ENCODE measurements at places on chromosomes 7 and 10. TPM values are rescaled to one million over a fixed set of nuclear protein-coding genes. Genes with fewer than 3 reads are reported as not detected.

- no peaks in the 10 kb centered on the region for H3K4me1 ChIP-seq
- peaks cover 8% of the 10 kb centered on the region for H3K36me3 ChIP-seq
- H3K27me3 ChIP-seq: no peaks in the 10 kb centered on the region
- H3K4me3 ChIP-seq: no peak overlapping the region
- DNase-seq: no peak
- H3K27ac ChIP-seq: no peak overlapping the region
Measured at GRCh38 chr10:29600821-29601220, 34.0 kb downstream of the SVIL start.

Gene PSMG3
- total RNA-seq: 4.9 TPM

DNA sequence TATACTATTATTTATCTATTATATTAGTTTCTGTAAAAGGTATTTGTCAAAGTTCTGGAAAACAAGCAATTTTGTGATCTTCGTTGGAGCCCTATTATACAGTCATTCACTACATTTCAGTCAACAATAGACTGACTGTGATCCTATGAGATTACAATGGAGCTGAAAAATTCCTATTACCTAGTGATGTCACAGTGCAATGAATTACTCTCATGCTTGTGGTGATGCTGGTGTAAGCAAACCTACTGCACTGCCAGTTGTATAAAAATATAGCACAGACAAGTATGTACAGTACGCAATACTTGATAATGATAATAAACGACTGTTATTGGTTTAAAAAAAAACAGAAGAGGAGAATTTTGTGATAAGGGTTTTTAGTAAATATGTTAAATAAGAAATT, 21.4 kb downstream of the OR6V1 start:
- H3K36me3 ChIP-seq: no peaks in the 10 kb centered on the region
- H3K4me3 ChIP-seq: no peak overlapping the region
- H3K27me3 ChIP-seq: no peaks in the 10 kb centered on the region
- H3K4me1 ChIP-seq: no peaks in the 10 kb centered on the region
- DNase-seq: no peak
- H3K27ac ChIP-seq: no peak overlapping the region

DNA sequence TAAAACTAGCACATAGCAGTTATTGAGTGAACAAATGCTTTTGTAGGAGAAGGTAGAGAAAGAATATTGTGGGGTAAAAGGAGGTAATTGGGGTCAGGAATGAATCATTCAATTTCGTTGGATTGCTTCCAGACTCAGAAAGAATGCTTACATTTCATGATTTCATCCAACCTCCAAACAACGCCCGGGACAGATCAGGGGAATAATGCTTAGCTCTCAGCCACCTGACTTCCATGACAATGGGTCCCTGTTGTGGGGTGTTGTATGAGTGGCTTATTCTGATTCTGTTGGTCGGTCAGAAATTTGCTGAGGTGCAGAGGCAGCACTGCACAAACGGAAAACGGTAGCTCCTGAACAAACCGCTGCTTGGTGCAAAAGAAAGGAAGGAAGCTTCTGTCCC, 24.0 kb upstream of the INPP5F start:
- H3K27ac ChIP-seq: no peak overlapping the region
- H3K27me3 ChIP-seq: no peaks in the 10 kb centered on the region
- no peaks in the 10 kb centered on the region for H3K36me3 ChIP-seq
- no peaks in the 10 kb centered on the region for H3K4me1 ChIP-seq
- DNase-seq: no peak
- H3K4me3 ChIP-seq: no peak overlapping the region

- peaks cover 21% of the 10 kb centered on the region for H3K27me3 ChIP-seq
- DNase-seq: peak; percentile 92
Measured at GRCh38 chr7:73770002-73770859, at the start of gene CLDN3. Gene CLDN3 (minus strand): TSS chr7:73770270. CDS start chr7:73770049, 221 bp downstream.

- H3K4me3 ChIP-seq: no peak overlapping the region
- no peaks in the 10 kb centered on the region for H3K27me3 ChIP-seq
- no peak for DNase-seq
- H3K4me1 ChIP-seq: no peaks in the 10 kb centered on the region
- no peaks in the 10 kb centered on the region for H3K36me3 ChIP-seq
Measured at GRCh38 chr10:61170594-61170993, 226.6 kb upstream of the RHOBTB1 start.

Gene IL2RA
- total RNA-seq: 2.3 TPM

GRCh38 chr10:51986516-51986915, 287.1 kb upstream of the CSTF2T start:
- H3K36me3 ChIP-seq: no peaks in the 10 kb centered on the region
- H3K27ac ChIP-seq: no peak overlapping the region
- no peaks in the 10 kb centered on the region for H3K4me1 ChIP-seq
- H3K27me3 ChIP-seq: no peaks in the 10 kb centered on the region
- no peak overlapping the region for H3K4me3 ChIP-seq

- H3K27ac ChIP-seq: no peak overlapping the region
- DNase-seq: peak; percentile 1
Measured at GRCh38 chr10:117071286-117072050, 66.5 kb upstream of the SHTN1 start.

GRCh38 chr7:96045919-96046318, 273.6 kb downstream of the DYNC1I1 start:
- H3K27ac ChIP-seq: no peak overlapping the region
- no peaks in the 10 kb centered on the region for H3K4me1 ChIP-seq
- H3K4me3 ChIP-seq: no peak overlapping the region
- no peaks in the 10 kb centered on the region for H3K27me3 ChIP-seq

DNA sequence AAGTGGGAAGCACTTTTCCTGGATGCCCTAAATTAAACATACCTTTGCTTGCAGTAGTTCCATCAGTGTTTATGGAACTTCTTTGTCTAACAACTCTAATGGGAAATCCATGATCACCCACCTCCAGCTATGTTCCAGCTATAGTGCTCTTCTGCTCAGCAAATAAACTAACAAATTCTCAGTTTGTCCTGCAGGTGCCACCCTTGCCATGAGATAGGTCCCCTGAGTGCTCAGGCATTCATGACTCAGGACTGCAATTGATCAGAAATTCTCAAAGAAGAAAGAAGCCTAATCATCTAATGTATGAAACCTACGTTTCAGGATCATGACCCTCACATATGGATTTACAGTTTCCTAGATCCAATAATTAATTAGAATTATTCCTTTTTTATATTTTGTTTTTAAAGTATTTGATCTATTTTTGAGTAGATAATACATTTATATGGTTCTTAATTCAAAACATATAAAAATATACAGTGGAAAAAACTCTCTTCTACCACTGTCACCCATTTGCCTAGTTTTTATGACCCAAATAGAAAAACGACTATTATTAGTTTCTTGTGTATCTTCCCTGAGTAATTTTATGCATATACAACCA, 48.7 kb upstream of the DYNC1I1 start:
- no peak for DNase-seq
- no peak overlapping the region for H3K27ac ChIP-seq

GRCh38 chr7:108413782-108414492, 42.3 kb downstream of the NRCAM start:
- H3K36me3 ChIP-seq: no peaks in the 10 kb centered on the region
- no peaks in the 10 kb centered on the region for H3K27me3 ChIP-seq
- no peak overlapping the region for H3K27ac ChIP-seq
- DNase-seq: no peak
- H3K4me1 ChIP-seq: no peaks in the 10 kb centered on the region
- H3K4me3 ChIP-seq: no peak overlapping the region

- peak overlapping the region; percentile 28 for H3K27ac ChIP-seq
- H3K4me3 ChIP-seq: no peak overlapping the region
- DNase-seq: no peak
Measured at GRCh38 chr7:81299711-81300110, 380.9 kb upstream of the SEMA3C start.

- H3K4me1 ChIP-seq: peaks cover 19% of the 10 kb centered on the region
- DNase-seq: no peak
- H3K36me3 ChIP-seq: no peaks in the 10 kb centered on the region
Measured at GRCh38 chr10:30705101-30705624, 75.6 kb upstream of the LYZL2 start.

DNA sequence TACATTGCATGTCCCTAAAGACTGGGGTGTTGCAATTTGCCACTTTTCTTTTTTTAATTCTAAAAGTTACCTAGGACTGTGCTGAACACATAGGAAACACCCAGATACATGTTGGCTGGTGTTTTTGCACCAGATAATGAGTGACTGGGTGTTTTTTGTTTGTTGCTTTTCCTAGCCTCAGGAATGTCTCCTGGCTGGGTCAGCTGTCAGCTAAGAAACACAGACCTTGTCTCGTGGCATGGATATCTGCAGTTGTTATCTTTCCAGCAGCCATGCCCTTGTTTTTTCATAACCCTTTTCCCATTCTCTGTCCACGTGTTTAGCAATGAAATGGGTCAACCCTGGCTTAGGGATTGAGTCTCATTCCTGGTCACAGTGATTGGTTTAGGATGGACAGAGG, 433.9 kb upstream of the ZMIZ1 start:
- H3K4me3 ChIP-seq: no peak overlapping the region
- peaks cover 21% of the 10 kb centered on the region for H3K4me1 ChIP-seq
- peak overlapping the region; percentile 50 for H3K27ac ChIP-seq

Gene C1QL3
- 0.73 TPM for total RNA-seq

Gene FAM20C
- total RNA-seq: 67.4 TPM

DNA sequence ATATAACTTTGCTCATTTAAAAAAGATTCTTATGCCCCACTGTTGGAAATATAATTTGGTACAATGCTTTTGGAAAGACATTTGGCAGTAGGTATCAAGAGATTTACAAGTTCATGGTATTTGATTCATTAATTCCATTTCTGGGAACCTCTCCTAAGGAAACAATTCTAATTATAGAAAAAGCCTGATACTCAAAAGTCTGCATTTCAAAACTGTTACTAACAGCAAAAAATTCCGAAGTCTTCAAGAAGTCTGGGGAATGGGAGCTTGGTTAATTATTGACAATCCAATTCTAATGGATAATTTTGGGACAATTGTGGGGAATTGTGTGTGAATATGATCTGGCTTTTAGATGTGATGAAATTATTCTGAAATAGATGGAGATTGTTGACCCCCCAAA, 59.6 kb downstream of the HDAC9 start:
- DNase-seq: no peak
- no peak overlapping the region for H3K4me3 ChIP-seq
- H3K27ac ChIP-seq: no peak overlapping the region
- H3K27me3 ChIP-seq: no peaks in the 10 kb centered on the region

GRCh38 chr10:7085913-7086589, 324.8 kb downstream of the SFMBT2 start:
- no peaks in the 10 kb centered on the region for H3K36me3 ChIP-seq
- H3K27me3 ChIP-seq: no peaks in the 10 kb centered on the region
- peak overlapping the region; percentile 83 for H3K27ac ChIP-seq
- no peak overlapping the region for H3K4me3 ChIP-seq

DNA sequence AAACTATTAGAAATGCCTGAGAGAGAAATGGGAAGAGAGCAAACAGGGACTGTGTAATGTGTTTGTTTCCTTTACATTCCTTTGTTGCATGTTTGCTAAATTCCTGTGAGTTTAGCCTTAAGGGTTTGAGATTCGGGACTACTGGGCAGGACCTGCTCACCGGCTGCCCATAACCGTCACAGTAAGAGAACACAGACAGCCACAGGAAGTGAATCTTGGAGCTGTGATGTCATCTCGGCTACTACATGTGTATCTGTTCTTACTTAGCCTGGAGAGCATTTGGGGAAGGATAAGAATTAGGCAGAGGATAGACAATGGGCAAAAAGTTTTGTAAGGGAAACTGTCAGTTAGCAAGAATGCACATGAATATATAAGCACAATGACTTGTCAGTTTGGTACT, 485.1 kb upstream of the KLF6 start:
- no peaks in the 10 kb centered on the region for H3K27me3 ChIP-seq
- no peak overlapping the region for H3K27ac ChIP-seq
- peak; percentile 67 for DNase-seq
- peaks cover 27% of the 10 kb centered on the region for H3K4me1 ChIP-seq
- no peak overlapping the region for H3K4me3 ChIP-seq

GRCh38 chr7:52959336-52959735, 76.1 kb upstream of the POM121L12 start:
- no peak overlapping the region for H3K4me3 ChIP-seq
- no peak for DNase-seq
- H3K27ac ChIP-seq: no peak overlapping the region
- H3K4me1 ChIP-seq: no peaks in the 10 kb centered on the region
- H3K27me3 ChIP-seq: no peaks in the 10 kb centered on the region

Gene CWF19L1
- 39.7 TPM for total RNA-seq

GRCh38 chr7:22718200-22718711, 8.7 kb upstream of the IL6 start:
- DNase-seq: no peak
- no peak overlapping the region for H3K4me3 ChIP-seq
- H3K27me3 ChIP-seq: no peaks in the 10 kb centered on the region
- H3K4me1 ChIP-seq: peaks cover 10% of the 10 kb centered on the region

DNA sequence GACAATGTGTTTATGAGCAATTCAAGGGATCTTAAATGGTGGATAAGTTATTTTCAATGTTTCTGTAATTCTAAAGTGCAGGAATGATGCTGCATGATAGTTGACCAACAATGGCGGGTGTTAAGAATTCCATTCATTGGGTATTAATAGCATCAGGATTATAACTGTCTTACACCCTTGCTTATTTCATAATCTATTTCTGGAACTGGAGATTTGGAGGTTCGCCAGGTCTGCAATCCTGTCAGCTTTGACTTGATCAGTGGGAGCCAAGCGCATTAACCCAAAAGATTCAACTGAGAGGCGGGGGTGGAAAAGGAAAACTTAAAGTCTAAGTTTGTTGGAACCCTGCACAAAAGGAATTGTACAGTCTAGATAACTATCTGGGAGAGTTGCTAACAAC, 114.9 kb upstream of the ZEB1 start:
- no peak overlapping the region for H3K27ac ChIP-seq
- no peak for DNase-seq
- H3K4me1 ChIP-seq: no peaks in the 10 kb centered on the region
- no peaks in the 10 kb centered on the region for H3K27me3 ChIP-seq
- no peak overlapping the region for H3K4me3 ChIP-seq
- H3K36me3 ChIP-seq: no peaks in the 10 kb centered on the region

Gene ABCB4
- total RNA-seq: not detected

Gene RAPGEF5
- 190 TPM for total RNA-seq

- H3K4me3 ChIP-seq: peak overlapping the region; percentile 97
- peak overlapping the region; percentile 99 for H3K27ac ChIP-seq
- DNase-seq: no peak
- peaks cover 57% of the 10 kb centered on the region for H3K36me3 ChIP-seq
- peaks cover 60% of the 10 kb centered on the region for H3K4me1 ChIP-seq
Measured at GRCh38 chr10:102649797-102650654, 5.7 kb downstream of the TRIM8 start.
